GM04504 (cell line): ENCODE measurements at places on chromosomes 1 and 21.
A peak's percentile ranks its signal among the peaks of the same experiment; 100 is the strongest.

GRCh38 chr1:198771563-198772153, 132.8 kb downstream of the PTPRC start:
- no peak for DNase-seq

DNA sequence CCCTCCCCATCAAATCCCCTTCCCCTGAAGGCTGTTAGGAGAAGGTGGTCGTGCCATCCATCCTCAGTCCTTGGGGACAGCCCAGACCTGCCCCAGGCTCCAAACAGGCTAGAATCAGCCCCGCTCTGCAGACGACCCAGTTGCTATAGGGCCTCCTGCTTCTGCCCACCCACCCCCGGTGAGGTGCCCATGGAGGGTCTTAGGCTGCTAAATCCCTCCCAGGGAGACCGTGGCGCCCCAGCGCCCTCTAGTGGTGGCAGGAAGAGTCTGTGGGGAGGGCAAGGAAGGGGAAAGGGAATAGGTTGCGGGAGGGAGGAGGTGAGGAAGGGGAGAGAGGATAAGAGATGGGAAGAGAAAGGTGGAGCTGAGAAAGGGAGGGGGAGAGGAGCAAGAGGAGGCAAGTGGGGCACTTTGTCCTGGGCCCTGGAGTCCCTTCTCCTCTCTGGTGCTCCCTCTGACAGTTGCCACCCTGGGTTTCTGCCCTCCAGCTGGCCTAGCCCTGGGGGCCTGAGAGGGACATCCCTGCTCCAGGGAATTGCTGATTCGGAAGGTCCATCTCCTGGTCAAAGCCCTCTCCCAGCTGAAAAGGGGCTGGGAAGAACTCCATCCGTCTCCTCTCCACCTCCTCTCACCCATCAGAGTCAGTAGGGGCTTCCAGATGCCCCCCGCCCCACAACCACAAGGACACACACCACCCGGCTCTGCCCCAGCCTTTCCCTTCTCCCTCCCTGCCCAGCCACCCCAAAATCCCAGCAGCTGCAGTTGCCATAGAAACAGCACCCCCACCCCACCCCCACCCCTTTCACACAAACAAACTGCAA, 55.4 kb downstream of the CAMK2N1 start:
- no peak for DNase-seq

DNA sequence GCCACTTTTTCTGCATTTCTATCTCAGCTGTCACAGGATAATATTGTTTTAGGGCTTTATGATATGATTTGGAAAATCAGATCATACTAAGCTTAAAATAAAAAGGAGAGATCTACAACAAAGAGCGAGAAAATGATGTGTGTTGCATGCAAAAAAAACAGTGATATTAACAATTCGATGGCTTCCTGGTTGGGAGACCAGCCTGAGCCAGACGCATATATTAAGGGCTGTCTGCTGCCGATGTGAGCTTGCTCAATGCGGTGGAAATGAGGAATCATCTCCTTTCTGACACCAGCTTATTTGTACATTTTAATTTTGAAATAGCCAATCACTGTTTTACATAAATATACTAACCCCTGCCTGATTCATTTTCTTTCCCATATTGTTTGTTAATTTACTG, 862.6 kb downstream of the USP25 start:
- DNase-seq, result no peak

- peak; percentile 90 for DNase-seq
Observed at GRCh38 chr1:158019171-158019868, 25.9 kb downstream of the KIRREL1 start.

DNA sequence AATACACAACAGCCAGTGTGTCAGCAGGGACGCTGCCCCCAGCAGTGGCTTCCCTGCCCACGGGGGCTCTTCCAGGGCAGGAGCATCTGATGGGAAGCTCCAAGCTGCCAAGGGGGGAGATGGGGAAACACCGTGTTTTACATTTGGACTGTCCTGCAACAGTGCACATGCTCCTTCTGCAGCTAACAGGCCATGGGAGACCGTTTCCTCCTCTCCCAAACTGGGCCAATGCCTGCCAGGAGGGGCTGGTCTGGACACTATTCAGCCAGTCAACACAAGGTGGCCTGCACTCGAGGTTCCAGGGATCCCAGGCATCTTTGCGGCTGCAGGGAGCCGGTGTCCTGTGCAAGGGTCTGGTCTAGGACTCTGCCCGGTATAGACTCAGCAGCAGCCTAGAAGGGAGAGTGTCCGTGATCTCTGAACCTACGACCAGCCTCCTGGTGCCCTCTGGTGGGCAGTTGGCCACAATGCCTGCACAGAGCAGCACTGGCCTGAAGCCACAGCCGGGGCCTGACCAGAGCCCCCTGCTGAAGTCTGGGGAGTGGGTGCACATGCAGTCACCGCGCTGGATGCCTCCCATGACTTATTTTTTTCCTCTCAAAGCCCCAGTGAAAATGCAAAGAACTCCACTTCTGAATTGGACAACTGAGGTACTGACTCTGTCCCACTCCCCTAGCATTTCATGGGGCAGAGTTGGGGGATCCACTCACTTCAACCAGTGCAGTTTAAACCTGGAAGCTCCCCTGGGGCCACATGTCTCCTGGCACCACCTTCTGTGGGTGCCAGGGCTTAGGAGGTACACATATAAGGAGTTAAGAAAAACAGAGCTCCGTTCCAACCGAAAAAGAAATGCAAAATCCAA, 33.3 kb downstream of the RCC2 start:
- DNase-seq, result peak; percentile 17
